ENCODE measurements at places on chromosomes 2 and 18. TPM values are rescaled to one million over a fixed set of nuclear protein-coding genes. Genes with fewer than 3 reads are reported as not detected.

The ATP9B gene
- polyA plus RNA-seq, result 39.5 TPM

The PSMA8 gene
- polyA plus RNA-seq, result not detected

The IL1RL2 gene
- 1.3 TPM for polyA plus RNA-seq

The COLEC12 gene
- 20.9 TPM for polyA plus RNA-seq

The ADRA2B gene
- polyA plus RNA-seq, result 5.9 TPM

GRCh38 chr2:2919574-2920365, 457.8 kb downstream of the EIPR1 start:
- no peak for DNase-seq

DNA sequence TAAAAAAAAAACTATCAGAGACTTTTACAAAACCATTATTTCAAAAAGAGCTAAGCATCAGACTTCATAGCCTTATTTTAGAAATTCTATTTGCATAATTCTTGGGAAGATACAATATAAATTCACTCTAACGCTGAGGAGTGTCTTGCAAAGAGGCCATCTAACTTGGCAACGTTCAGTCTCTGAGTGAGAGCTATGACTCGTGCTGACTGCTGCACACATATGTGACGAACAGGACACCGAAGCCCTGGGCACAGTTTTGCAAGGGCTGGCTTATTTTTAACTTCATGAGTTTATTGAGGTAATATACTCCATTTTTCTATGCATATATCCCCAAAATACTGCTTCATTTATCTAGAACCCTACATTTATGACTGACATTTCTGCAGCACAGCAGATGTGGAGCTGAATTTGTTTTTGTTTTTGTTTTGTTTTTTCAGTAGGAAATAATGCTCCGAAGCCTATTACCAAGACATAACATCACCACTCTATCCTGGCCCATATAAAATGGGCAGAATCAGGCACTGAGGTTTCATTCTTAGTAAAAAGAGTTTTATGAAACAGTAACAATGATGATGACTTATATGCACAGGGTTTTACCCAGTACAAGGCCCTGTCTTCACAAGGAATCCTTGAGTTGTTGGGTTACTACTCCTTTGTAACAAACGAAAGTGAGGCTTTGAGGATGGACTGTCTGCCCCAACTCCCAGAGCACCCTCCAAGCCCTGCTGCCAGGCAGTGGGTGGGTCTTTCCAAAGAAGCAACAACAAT, 68.3 kb downstream of the CRACDL start:
- DNase-seq, result no peak

GRCh38 chr18:58645398-58645797, 16.5 kb upstream of the ALPK2 start:
- no peak for DNase-seq

DNA sequence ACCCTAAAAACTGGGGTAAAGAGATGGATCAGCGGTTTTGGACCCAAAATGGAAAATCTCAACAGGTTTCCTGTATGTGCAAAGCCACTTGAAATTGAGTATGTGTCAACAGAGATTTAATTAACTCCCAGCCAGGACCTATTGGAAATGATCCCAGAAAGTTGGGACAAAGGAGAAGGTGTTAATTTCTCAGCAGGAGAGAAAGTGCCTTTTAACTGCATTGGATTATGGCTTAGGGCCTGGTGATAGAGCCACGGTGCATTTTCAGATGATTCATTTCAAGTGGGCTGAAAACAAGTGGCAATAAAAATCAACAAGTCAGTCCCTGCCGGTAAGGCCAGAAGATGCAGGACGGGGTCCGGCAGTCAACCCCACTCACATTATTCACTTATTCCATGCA, 80.2 kb upstream of the BCL11A start:
- no peak for DNase-seq

DNA sequence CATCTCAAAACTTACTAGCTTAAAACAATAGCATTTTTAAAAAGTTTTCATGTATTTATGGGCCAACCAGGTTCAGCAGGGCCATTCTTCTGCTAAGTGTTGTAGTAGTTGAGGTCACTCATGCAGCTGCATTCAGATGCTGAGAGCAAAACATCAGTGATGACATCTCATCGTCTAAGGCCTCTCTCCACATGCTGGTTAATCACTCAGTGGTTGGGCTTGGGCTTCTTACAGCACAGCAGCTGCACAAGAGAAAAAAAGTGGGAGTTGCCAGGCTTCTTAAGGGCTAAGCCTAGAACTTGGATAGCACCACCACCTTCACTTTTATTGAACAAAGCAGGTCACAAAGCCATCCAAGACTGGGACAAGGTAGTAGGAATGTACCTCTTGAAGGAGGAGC, 190.3 kb downstream of the IRS1 start:
- no peak for DNase-seq

DNA sequence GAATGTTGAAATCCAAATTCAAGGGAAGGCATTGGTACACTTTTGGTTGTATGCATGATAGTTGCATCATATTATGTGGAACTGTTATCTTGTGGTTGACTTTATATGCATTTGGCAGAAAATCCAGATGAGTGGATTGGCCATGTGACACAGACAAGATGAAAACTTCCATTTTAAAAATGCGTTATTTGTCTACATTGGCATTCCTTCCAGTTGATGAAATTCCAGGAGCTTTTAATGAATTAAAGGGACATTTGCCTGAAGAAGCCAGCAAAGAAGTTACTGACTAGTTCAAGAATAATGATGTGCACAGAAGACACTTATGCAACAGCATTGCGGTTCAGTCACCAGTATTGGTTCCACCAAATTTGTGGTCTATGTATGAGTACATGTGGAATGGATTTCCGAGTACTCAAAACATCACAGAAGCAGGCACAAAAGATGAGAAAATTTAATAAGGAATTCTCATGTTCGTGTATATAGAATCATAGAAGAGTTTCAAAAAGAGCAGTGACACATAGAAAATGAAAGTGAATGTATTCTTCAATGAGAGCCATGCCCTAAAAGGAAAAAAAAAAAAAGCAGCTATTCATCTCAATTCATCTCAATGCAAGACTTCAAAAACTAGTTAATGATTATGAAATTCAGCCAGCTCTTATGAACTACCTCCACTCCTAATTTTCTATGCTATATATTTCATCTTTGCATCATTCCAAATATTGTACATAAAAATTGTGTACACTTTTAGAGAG, 232.1 kb downstream of the RBM43 start:
- no peak for DNase-seq

- no peak for DNase-seq
Observed at GRCh38 chr2:23900541-23901322, 26.2 kb downstream of the ATAD2B start.

DNA sequence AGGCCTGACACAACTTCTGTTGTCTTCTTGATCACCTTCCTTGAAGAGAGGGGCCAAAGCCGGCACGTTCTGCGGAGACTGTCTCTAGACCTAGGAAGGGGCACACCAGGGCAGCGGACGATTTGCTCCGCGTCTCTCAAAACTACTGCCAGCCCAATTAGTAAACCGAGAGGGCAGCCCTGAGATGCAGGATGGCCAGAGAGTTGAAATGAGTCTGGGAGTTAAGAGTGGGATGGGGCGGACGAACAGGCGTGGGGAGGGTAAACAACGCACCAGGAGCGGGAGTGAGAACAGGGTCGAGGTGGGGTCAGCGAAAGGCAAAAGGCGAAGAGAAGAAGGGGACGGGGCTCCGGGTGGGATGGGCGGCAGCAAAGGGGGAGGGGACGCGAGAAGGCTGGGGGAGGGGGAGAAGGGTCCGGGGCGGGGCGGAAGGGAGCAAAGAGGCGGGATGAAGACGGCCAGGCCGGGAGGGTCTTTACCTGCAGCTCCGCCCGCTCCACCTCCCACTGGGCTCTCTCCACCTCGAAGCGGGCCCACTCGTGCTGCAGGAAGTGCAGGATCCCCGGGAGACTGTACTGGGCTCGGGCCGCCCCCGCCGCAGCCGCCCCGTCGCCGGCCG, 476 bp downstream of the STRN start:
- DNase-seq, result peak; percentile 41

DNA sequence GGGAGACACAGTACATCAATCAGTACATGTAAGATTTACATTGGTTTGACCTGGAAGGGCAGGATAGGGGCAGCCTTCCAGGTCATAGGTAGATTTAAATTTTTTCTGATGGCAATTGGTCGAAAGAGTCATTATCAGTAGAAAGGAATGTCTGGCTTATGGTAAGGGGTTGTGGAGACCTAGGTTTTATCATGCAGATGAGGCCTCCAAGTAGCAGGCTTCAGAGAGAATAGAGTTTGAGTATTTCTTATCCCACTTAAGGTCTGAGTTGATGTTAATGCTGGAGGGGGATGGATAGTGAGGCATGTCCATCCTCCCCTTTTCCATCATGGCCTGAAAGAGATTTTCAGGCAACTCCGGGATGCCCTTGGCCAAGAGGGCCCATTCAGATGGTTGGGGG, 60.7 kb downstream of the SPTBN1 start:
- DNase-seq, result no peak

DNA sequence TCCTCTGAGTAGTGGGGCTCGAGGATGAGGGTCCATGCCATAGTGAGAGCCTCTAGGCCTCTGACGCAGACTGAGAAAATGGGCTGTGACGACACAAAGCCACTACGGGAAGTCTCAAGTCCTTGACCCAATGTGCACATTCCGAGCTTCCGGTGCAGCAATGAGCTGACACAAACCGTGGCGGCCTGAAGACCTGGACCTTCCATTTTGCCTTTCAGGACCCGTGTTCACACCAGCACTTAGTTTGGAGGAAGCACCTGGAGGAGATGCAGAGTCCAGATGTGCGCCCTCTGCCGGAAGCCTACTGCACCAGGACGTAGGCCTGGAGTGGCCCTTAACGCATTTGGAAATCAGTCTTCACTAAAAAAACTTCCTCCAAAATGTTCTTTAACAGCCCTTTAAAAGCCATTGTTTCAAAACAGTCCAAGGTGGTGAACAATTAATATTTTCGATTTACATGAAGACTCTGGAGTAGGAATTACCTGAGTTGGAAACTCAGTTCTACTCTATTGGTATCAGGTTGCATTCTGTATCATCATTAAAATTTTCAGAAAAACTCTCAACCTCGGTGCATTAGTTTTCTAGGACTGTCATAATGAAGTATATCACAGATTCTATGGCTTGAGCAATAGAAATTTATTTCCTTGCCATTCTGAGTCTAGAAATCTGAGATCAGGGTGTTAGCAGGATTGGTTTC, 33.9 kb downstream of the BMP10 start:
- no peak for DNase-seq

DNA sequence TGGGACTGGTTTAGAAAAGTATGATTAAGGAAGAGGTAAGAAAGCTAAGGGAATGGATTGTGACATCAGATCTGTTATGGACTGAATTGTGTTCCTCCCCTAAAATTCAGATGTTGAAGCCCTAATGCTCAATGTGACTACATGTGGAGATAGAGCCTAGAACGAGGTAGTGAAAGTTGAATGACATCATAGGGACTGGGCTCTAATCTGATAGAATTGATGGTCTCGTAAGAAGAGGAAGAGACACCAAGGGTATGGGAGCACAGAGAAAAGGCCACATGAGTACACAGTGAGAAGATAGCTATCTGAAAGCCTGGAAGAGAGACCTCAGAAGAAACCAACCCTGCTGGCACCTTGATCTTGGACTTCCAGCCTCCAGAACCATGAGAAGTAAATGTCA, 178.3 kb downstream of the TRIB2 start:
- DNase-seq, result no peak

DNA sequence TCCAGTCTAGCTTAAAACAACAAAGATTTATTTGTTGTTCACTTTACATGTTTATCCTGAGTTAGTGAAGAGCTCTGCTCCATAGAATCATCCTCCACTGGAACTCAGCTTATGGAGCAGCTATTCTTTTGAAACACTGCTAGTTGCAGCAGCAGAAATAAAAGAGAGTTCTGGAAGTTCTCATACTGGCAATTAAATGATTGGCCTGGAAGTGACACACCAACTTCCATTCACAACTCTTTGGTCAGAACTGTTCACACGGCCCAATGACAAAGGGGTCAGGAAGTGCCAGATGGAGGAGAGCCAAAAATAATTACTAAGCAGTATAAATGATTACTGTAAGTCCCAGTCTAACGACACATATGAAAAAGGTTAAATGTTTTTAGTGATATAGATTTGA, 39.1 kb downstream of the FBXO11 start:
- peak; percentile 26 for DNase-seq
